ENCODE measurements at places on chromosomes 7 and 10.
A peak's percentile ranks its signal among the peaks of the same experiment; 100 is the strongest.

DNA sequence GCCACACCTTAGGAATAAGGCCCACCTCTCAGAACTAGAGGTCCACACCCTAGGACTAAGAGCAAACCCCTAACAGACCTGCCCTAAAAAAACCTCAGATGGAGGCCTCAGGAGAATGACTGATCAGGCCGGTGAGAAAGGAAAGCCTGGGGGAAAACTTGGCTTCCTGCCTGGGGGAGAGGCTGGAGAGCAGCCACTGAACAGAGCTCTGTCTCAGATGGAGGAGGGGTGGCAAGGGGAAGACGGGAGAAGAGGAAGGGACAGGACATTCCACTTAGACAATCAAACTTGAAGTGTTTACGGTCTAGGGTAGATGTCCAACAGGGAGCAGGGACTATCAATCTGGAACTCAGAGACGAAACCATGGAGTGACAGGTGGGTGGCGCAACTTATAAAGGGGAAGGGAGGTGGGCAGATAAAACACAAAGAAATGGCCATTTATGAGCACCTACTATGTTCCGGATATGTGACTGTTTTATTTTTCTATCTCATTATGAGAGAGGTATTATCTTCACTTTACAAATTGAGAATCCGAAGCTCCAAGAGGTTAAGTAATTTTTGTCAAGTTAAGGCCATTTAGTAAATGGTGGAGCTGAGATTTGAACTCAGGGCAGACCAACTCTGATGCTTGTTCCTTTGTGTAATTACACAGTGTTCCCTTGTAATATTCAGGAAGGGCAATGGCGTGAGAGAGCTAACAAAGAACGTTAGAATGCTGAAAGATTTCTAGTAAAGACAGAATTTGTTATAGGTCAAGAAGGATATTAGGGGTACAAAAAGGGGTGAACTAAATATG is 82.6 kb downstream of the DNMBP start:
- peak; percentile 66 for DNase-seq

- DNase-seq = no peak
Measured at GRCh38 chr10:1290071-1290471, 233.9 kb downstream of the WDR37 start.

DNA sequence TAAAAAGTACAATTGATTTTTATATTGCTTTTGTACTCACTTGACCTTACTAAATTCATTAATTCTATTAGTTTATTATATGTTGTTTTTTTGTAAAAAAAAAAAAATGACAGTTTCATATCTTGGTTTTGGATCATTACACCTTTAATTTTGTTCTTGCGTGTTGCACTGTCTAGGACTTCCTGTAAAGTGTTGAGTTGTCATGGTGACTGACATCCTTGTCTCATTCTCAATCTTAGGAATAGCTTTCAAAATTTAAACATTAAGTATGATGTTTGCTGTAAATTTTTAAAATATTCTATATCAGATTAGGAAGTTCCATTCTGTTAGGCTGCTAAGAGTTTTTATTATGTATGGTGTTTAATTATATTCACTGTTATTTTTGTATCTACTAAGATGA is 139.1 kb downstream of the ARHGAP12 start:
- DNase-seq = no peak

- no peak for DNase-seq
Measured at GRCh38 chr10:78713659-78714058, 355.1 kb upstream of the ZMIZ1 start.

GRCh38 chr10:132551093-132551807 is 13.7 kb downstream of the INPP5A start:
- DNase-seq = no peak

DNA sequence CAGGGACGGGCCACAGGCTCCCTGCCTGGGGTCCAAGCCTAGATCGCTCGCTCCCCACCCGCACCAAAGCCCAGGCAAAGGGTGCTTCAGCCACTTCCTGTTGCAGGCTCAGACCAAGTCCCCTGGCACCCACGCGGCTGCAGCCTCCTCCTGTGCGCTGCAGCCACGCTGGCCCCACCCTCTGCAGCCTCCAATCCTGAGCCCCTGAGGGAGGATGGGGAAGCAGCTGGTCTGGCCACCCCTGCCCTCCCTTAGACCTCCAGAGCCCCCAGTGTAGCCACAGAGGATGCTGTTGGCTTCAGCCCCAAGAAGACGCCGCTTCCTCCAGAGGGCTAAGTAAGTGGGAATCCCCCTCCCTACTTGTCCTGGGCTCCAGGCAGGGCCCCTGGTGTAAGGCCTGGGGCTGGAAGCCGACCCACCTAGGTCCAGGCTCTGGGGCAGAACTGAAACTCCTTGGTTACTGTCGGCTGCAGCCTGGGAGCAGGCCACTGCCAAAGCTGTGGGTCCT is 9.4 kb downstream of the LIMK1 start:
- DNase-seq = peak; percentile 16

DNA sequence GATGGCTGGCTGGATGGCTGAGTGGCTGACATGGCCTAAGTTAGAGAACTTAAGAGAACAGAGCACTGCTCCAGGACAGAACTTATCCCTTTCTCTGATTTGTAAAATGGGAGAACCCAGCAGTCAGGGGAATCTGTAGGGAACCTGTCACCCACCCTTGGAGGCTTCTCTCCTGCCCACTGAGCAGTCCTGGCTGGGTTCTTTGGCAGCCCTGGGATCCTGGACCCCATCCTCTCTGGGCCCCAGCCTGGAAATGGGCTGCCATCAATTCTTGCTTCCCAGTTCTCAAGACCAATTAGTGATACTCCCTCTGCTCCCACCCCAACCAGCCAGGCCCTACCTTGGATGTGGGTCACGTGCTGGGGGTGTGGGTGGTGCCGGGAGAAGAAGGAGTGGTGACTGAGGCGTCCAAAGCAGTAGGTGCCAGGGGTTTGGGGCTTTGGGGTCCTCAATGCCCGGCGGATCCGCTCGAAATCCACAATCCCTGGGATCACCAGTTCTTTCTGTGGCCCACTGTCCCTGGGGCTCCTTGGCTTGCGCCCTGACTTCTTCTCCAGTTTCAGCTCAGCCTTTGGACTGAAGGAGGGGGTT is 3.6 kb downstream of the TBATA start:
- DNase-seq = no peak

- no peak for DNase-seq
Measured at GRCh38 chr10:131574363-131574706, 262.8 kb upstream of the TCERG1L start.
